Fibroblast of skin of abdomen (primary cell): ENCODE measurements at places on chromosomes 13 and 19.
A peak's percentile ranks its signal among the peaks of the same experiment; 100 is the strongest.

DNA sequence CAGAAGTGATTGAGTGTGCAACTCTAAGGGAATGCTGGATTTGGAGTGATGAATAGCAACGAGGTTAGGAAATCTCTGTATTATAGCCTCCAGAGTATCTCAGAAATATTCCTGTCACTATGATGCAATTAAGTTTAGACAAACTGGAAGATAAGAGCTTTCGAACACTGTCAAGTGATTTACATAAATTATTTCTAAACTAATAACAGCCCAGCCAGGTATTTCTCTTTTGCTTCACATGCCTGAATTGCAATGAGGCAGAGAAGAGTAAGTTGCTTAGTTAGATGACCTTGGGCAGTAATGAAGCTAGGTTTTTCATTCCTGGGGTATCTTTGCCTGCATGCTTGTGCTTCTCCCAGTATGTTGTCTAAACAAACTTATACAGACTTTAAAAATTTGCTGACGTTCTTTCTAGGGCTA lies 134.5 kb downstream of the LMO7 start:
- peak; percentile 41 for DNase-seq

DNA sequence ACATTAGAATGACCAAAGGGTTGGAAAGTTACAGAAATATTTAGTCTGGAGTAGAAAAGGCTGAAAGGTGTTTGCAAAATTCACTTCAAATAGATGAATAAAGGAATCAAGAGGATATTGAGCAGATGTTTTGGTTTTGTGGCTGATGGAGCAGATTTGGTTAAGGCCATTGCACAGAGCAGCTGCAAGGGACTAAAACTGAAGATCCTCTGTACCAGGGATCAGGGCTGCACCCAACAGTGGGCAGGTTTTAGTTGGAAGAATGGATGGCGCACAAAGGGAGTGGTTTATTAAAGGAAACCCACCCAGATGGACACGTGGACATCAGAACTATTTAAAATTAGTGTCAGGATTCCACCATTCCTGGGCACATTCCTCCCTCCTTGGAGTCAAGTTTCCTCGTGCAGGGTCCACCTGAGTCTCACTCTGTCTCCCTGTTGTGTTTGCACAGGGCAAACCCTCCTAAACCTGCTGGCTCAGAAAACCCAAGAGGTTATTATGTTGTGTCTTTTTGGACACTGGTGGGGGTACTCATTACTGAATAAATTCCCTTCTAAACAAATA lies 9.2 kb upstream of the UBAC2 start:
- no peak for DNase-seq

DNA sequence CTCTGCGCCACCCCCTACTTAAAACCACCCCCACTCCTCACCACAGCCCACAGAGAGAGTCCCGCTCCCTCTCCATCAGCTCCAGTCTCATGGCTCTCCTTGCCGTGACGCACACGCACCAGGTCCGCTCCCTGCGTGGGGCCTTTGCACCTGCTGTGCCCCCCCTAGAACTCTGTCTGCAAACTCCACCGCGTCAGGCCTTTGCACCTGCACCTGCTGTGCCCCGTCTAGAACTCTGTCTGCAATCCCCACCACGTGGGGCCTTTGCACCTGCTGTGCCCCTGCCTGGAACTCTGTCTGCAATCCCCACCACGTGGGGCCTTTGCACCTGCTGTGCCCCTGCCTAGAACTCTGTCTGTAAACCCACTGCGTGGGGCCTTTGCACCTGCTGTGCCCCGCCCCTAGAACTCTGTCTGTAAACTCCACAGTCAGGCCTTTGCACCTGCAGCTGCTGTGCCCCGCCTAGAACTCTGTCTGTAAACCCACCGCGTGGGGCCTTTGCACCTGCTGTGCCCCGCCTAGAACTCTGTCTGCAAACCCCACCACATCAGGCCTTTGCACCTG lies 4.2 kb downstream of the SHC2 start:
- DNase-seq: no peak

DNA sequence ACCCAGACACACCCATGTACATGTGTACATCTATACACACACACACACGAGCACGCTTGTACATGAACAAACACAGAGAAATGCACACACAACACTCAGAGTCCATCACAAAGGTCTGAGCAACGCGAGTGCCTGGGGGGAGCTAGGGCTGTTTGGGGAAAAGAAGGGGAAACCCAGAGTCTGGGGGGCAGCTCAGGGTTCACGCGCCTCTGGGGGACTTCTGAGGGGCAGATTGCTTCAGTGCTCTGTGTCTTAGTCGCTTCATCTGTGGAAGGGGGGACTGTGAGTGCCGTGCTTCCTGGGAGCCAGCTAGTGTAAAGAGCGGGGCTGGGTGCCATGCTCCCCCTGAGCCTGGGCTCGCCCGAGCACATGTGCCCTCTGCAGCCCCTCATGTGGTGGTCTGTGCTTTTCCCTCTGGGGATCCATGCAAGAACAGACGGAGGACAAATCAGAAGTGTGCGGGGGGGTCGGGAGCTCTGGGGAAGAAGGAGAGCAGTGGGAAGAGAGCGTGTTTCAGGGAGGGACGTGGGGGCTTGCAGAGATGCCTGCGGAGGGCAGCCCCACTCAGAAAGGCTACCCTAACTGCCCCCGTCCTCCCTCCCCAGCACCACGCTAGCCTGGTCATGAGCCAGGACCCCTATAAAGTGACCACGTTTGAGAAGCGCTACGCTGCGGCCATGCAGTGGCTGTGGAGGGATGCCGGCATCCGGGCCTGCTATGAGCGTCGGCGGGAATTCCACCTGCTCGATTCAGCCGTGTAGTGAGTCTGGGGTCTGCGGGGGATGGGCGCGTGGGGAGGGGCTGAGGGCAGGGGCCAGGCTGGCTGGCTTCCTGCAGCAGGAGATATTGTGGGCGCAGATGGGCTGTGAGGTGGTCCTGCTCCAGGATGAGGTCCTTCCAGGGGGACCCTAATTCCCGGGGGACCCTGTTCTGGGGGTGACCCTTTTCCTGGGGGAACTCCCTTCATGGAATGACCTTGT lies 14.0 kb downstream of the GNA15 start:
- DNase-seq: no peak
